Activated CD4-positive, alpha-beta T cell treated with anti-CD3 and anti-CD28 coated beads for 1 hour (primary cell): ENCODE measurements at places on chromosomes 12 and 14.
A peak's percentile ranks its signal among the peaks of the same experiment; 100 is the strongest.

DNA sequence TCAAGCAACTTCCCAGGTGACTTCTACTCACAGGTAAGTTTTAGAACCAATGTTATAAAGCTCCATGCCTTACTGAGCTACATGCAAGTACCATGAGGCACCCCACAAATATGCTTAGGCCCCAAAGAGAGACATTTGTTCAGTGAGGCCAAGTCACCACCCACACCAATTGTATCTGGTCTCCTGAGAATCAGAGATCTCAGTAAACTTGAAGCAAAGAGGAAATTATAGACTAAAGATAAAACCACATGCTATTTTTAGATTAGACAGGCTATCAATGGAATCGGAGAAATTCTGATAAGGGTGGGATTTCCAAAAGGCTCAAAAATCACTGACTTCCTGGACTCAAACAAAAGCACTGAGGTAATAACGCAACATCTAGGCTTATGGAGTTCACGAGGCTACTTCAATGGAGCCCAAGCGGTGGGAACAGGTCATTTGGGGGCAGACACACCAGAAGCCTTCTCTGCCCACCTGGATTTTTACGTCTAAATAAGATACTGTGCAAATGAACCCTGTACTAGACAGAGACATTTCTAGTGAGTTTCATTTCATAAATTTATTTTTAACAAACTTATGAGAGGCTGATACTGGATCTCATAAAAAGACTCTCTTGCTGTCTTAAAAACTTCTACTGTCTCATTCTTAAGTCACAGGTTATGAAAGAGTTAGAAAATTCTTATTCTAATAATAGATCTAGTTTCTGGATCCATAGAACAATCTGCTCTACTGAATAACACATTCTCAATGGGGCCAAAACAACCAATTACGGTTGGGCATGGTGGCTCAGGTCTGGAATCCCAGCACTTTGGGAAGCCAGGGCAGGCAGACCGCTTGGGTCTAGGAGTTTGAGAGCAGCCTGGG is 7.7 kb downstream of the SLC15A4 start:
- no peak for DNase-seq

GRCh38 chr14:97329701-97330100 is 532.5 kb downstream of the VRK1 start:
- DNase-seq, result no peak

DNA sequence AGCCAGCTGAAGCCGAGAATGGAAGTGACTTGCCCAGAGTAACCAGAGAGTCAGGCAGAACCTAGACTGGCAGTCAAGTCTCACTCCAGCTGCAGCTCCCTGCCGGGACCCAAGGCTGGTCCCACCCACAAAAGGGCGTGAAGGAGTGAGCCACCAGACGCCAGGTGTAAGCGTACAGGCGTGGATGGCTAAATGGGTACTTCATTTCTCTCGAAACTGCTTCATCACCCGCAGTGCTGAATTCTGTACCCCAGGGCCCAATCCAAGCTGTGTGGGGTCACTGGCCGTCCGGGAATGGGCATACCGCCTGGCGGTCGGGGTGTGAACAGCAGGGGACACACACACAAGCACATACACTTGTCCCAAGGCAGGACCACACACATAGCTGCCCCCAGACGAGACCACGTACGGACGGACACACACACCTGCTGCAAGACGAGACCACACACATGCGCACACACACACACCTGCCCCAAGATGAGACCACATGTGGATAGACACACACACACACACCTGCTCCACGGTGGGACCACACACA is 34.8 kb downstream of the DEGS2 start:
- DNase-seq, result no peak

GRCh38 chr12:75154388-75154787 is 55.3 kb downstream of the KCNC2 start:
- no peak for DNase-seq

GRCh38 chr14:89418452-89418851 is 1.4 kb upstream of the FOXN3 start:
- no peak for DNase-seq

DNA sequence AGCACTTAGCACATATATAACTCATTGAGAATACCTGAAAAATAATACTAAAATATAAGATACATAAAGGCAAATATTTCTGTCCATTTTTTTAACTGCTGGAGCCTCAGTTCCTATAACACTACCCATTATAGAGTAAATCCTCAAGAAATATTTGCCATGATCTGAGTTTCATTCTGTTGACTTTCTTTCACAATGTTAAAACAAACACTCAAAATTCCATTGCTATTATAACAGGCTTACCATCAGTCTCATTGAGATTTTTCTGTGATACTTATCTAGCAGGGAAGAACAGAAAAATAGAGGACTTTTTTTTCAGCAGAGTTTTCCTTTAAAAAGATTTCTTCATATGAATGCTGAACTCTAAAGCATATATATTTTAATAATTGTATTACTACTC is 24.5 kb downstream of the LMO3 start:
- DNase-seq, result no peak

DNA sequence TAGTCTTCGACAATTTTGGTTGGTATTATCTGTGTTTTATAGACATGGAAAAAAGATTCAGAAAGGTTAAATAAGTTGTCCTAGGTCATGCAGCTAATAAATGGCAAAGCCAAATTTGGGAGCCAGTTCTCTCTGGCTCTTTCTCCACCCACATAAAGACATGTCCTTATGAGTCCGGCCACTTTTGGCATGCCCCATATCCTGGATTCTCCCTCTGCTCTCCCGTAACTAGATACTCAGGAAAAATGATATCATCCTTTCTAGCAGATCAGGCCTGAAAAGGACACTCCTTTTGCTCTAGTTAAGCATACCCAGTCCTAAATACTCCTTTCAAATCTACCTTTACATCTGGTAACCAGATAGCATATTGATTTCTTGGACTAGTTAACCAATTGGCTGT is 64.4 kb downstream of the TTLL5 start:
- no peak for DNase-seq

DNA sequence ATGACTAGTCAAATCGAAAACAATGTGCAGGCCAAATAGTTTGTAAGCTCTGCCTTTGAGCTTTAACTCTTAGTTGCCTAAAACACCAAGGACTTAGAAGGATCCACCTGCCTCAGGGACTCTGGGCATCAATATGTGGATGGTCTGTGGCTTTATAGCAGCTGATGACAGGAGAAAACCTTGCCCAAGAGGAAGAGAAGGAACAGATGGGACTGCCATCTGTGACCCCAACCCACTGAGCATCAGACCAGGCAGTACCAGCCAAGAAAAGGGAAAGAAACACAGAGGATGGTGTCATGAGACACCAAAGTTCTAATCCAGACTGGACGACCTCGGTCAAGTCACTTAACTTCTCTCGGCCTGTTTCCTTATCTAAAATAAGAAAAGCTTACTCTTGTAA is 12.7 kb downstream of the TGFB3 start:
- no peak for DNase-seq

DNA sequence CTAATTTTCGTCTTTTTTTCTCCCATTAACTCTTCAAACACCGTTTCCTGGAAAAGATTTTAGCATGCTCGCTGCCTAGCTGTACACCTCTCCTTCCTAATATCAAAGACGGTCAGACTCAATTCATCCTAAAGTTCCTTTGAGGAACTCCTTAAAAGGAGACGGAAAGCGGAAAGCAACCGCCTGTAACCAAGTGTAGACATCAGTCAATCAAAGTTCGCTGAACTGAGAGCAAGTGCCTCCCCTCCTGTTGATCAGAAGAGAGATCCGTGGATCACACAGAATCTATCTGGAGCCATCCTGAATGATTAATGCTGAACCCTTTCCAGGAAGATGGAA is 412 bp upstream of the TEP1 start:
- DNase-seq, result no peak

DNA sequence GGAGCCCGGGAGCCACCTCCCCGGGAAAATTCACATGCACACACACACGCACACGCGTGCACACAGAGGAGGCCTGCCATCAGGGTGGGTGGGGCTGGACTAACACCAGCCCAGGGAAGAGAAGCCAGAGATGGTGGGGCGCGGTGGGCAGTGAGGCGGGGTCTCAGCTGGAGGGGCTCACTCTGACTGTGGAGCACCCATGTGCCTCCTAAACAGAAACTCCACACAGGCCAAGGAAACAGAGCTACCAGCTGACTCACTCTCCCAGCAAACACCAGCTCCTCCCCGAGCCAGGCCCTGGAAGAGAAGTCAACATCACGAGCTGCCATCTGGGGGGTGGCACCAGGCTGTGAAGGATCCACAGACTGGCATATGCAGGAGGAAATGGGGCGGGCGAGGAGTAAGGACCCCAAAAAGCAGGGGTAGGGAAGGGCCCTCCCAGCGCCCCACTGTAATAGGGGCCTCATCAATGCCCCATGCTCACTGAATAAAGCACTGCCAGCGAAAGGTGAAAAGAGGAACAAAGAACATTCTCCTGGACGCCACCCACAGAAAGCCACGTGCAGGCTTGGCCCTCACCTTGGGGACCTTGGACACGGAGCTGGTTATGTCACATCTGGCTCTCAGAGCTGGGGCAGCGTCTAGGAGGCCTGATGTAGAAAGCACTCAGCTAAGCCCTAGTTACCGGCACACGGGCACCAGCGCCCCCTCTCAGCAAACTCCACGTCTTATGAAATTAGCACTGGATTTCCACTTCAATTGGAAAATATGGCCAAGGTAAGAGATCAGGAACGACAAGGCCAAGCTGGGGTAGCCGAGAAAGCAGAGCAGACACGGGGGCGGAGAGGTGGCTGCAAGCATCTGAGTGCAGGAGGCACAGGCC is 8.4 kb upstream of the INF2 start:
- DNase-seq, result no peak

DNA sequence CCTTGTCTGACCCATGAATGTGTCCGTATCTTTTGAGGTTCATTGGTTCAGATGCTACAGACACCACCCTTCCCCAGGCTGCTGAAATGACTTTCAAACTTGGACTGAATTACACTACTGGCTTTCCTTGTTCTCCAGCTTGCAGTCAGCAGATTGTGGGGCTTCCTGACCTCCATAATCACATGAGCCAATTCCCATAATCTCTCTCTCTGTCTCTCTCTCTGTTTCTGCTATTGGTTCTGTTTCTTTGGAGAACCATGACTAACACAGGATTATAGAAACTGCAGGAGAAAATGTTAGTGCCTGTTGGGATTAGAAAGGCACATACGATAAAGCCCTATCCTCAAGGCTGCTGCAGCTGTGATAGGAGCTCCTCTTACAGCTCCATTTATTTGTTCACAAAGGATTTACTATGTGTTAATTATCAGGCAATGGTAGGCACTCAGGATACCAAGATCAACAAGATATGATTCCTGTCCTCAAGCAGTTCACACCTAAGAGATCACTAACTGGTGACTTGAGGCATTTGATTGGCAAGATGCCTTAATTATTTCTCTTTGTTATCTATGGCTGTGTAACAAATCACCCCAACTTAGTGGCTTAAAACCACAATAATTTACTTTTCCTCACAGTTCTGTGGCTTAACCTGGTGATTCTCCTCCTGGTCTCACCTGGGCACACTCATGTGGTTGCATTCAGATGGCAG is 10.2 kb upstream of the NYNRIN start:
- DNase-seq, result no peak

DNA sequence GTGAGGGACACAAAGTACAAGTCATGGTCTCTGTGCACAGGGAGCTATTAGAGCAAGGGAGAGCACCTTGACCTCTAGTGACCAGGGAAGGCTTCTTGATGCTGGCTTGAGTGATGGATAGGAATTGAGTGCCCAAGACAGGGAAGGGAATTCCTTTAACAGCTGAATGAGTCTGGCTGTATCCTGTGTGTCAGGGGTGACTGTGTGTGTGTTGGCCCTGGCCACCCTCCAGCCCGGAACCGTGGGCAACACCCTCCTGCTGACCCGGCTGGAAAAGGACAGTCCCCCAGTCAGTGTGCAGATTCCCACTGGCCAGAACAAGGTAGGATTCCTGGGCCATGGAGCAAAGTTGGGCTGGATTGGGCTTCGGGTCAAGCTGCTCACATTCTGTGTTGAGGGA is 5.5 kb upstream of the PFDN5 start:
- DNase-seq, result no peak

- no peak for DNase-seq
Measured at GRCh38 chr14:101595887-101596721, 34.8 kb downstream of the DIO3 start.

- DNase-seq, result no peak
Measured at GRCh38 chr12:108939594-108939993, 59.7 kb downstream of the DAO start.

DNA sequence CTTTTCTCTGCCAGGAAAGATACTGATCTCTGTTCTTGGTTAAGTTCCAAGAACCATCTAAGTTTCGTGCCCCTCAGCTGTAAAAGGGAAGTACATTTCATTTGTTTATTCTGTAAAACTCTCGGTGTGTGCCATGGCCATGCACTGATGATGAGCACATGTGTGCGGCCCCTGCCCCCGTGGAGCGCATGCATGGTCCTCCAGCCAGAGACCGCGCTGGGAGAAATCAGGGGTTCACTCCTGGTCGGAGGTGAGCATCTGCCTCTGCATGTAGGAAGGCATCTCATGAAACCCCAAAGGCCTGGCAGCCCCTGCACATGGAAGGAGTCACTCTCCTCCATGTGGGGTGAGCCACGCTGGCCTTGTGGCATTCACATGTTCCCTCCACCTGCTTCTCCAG is 102.5 kb upstream of the RTL1 start:
- no peak for DNase-seq

DNA sequence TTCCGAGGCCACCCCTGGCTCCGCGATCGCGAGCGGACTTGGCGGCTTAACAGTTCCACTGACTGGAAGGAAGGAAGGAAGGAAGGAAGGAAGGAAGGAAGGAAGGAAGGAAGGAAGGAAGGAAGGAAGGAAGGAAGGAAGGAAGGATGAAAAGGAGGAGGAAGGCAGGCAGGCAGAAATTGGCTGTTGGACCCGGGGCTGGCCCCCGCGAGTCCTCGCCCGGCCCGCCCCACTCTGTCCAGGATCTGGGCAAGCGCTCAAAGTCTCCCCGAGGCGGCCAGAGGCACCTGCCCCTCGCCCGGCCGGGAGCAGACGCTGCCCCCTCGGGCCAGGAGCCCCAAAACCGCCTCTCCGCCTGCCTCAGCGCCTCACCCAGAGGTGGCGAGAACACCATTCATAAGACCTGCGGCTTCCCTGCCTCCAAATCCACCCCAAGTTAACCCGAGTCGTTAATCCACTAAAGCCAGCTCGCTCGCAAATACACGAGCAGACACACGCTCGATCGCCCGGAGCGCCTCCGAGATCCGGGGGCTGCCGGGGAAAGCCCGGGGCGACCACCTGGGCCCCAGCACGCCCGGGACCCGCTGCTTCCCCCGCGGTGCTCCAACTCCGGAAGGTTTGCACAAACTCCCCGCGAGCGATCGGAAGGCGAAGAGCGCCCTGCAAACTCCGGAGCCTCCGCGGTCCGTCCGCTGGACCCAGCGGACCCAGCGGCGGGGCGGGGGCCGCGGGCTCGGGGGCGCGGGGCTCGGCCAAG is 844 bp downstream of the DPF3 start:
- peak; percentile 8 for DNase-seq

DNA sequence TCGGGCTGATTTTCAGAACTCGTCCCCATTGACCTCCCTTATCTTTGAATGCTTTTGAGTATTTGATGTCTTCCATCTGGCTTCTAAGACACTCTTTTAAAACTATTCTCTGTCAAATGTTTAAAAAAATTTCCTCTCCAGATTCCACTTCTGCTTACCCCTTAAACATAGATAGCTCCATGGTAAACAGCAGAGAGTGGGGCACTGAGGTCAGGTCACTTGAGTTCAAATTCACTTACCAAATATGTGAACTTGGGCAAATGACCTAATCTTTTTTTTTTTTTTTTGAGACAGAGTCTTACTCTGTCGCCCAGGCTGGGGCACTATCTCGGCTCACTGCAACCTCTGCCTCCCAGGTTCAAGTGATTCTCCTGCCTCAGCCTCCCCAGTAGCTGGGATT is 126.8 kb upstream of the CPSF6 start:
- DNase-seq, result no peak
